ENCODE measurements at places on chromosomes 3 and 15.

- no peak for DNase-seq
Measured at GRCh38 chr3:115272036-115272824, 125.1 kb upstream of the ZBTB20 start.

GRCh38 chr3:171643681-171644080 lies 166.6 kb downstream of the PLD1 start:
- DNase-seq, result no peak

DNA sequence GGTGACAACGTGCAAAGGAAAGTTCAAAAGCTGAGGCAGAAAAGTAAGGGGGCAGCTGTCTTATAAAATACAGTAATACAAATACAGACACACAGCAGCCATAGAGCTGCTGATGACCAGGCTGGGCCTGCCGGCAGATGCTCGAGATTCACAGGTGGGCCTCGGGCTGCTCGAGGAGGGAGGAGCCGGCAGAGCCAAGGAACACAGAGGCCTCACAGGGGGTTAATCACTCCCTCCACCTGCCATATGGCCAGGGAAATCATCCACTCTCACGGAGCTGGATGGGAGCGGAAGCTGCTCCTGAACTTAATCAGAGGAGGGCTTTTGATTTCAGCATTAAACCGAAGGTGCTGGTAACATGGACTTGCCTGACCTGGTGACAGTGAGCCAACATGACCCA lies 29.6 kb upstream of the MGLL start:
- no peak for DNase-seq

DNA sequence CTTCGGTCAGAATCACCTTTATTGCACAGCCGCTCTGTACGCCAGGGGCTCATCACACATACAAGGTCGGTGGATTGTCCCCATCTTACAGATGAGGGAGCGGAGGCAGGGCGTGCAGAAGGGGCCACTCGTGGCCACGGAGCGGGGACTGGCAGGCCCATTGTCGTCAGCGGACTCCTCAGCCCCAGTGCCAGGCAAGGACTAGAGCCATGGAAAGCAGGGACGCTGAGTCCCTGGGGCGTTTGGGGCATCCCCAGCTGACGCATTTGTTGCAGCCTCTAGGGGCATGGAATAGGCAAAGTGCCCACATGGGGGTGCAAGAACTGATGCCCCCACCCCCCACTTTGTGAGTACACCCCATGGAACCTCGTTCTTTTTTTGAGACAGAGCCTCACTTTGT lies 29.8 kb upstream of the FURIN start:
- DNase-seq, result no peak

DNA sequence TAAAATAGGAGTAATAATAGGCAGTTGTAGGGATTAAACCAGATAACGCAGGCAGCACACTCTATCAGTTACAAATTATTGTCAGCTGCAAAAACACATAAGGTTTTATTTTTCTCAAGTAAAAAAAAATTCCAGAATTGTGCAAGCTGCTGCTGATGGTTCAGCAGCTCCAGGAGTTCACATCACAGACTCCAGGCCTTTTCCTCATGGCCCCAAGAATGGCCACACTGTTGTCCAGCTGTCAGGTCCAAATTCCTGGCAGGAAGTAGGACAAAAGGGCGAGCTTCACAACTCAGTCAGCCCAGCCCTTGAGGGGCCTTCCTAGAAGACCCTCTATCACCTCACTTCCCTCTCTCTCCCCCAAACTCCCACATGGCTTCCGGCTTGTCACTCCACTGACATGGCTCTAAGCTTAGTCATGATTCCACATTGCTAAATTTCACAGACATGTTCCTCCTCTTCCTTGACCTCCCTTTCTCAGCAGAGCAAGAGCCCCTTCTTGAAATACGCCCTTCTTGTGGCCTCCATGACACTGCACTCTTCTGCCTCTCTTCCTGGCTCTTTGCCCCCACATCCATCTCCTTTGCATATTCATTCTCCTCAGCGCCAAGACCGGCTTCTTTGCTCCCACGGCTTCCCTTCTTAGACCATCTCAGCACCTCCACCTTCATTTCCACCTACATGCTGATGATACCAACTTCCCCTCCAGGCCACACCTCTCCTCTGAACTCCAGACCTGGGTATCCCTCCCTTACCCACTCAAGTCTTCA lies 27.4 kb upstream of the FAM174B start:
- no peak for DNase-seq

GRCh38 chr3:132753946-132754345 lies 31.7 kb upstream of the NPHP3 start:
- DNase-seq, result no peak

DNA sequence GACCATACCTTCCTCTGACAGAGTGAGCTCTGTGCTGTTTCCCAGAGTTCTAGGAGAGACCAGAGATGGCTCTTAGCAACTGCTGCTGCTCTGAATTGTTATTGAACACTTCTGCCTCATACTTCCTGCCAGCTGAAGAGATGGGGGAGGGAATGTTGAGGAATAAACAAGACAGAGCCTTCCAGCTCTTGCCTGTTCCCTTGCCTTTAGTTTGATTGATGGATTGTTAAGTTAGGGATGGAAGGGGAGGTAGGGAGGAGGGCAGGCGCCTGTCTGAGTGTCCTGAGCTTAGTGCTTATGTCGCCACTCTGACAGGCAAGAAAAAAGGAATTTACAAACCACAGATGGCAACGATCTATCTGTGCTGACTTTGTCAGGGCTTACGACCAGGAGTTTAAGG lies 42.8 kb downstream of the ZNF609 start:
- no peak for DNase-seq

GRCh38 chr15:99057697-99058420 lies 47.0 kb upstream of the SYNM start:
- DNase-seq, result peak; percentile 42

DNA sequence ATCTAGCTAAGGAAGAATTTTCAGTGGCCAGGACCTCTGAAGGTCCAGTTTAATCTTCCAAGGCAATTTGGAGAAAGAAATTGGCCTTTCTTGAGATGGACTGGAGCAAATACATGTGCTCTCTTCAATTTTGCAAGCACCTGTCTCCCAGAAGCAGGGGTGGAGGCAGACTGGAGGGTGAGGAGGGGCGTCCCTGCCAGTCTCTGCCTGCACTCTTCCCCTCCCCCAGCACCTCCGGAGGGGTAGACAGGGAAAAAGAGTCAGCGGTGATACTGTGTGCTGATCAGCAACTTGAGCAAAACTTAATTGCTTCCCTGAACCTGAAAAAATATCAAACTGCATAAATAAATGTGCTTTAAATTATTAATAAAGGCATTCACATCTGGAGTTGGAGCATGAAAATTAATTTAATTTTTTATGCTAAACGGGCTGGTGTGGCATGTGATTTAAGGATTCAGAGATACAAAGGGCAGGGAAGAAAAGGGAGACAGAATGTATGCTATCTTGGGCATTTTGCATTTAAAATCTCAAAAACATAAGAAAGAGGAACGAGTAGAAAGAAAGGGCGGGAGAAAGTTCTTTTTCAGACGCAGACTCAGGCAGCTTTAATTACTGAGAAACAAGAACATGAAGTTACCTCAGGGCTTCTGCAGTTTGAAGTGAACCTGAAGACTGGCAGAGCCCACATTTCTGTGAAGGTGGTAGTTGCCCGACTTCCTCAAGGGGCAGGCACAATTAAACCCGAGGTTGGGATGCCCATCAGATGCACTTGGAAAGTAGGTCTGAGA lies 319.7 kb downstream of the UACA start:
- no peak for DNase-seq

DNA sequence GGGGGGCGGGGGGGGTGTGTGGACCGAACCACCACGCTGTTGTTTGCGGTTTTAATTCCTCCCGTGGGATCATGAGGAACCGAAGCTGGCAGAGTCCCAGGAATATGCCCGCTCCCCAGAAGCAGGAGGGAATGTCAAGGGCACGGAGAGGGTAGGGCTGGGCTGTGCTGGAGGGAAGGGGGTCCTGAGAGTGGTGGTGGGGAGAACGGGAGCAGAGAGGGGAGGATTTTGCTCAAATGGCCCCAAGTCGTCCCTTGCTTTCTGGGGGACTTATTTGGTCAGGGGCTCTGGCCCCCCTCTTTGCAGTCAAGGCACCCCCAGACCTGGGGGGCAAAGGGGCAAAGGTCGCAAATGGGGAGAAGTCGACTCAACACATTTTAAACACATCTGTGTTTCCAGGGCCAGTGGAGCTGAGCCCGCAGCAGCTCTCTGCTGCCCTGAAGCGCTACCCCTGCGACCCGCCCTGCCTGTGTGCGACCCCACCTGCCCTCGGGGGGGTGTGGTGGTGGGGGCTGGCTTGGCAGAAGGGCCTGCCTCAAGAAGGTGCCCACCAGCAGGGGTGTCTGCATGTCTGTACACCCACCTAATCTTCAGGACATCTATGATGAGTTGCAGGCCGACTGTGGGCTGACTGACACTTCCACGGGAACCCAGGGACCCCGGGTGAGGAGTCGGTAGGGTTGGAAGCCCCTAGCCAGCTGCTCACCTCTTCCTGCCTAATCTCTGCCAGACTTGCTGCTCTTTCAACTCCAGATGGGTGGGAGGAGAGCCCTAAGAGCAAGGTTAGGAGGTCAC lies 602 bp upstream of the ATP2B2 start:
- no peak for DNase-seq

- no peak for DNase-seq
Measured at GRCh38 chr3:157135671-157136396, 24.1 kb downstream of the CCNL1 start.

- no peak for DNase-seq
Measured at GRCh38 chr15:100947760-100948429, 28.7 kb downstream of the LRRK1 start.

DNA sequence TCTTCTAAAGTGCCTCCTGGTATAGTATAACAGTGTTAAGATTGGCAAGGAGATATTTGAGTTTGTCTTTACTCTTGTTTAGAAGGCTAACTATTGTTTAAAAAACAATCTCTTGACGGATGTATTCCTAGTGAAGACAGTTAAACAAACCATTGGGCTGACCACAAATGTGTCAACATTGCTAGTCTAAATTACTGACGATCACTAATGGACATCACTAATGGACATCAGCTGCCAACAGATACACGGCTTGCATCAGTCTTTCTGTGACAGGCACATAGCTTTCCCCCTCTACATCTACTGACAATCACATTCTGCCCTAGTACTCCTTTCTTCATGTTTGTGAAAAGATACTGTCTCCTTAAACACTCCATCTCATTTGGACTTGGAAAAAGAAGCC lies 57.1 kb upstream of the ETV5 start:
- DNase-seq, result no peak

DNA sequence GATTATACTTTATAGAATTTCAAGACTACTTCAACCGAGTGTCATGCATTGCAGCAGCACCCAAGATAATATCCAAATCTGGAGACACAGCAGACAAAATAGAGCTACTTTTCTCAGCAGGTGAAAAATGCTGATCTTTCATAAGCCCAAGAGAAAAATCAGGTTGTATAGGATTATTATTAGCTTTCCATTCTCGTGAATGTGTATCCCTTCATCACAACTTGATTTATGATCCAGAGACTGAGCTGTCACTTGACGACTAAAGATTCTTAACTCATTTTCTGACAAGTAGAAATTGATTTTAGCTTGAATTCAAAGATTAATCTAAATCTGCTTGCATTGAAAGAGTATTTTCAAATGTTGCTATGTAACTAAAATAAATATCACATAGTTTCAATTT lies 32.4 kb downstream of the EPHA3 start:
- no peak for DNase-seq

DNA sequence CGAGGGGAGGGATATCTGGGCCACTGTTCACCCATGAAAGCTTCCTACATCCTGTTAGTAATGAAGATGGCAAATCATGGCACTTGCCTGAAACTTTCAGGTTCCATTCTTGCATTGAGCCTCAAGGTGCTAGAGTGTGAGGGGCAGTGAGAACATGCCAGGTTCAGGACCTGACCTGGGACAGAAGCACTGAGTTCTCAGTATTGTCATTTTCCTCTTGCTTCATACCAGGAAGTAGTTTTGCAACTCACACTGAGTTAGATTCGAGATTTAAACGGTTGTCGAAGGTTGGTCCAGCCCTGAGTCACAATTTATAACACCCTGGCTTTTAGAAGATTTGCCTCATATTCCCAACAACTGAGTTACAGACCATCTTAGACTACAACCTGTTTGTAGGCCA lies 11.8 kb upstream of the MEIS2 start:
- DNase-seq, result no peak

DNA sequence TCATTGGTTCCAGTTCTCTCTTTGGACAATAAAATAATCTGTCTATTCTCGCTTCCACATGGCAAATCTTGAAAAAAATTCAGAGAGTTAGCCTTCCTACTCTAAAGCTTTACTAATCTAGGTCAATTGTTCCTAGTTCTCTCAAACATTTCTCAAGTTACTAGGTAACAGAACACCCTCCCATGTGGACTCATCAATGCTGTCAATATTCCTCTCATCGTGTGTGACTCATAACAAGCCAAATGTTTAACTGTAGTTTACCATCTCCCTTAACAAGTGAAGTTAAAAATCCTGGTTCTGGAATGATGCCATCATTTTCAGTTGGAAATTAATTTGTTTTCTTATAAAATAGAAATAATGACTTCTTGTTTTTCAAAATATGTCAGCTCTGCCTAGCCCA lies 438.6 kb downstream of the ROBO1 start:
- DNase-seq, result no peak

DNA sequence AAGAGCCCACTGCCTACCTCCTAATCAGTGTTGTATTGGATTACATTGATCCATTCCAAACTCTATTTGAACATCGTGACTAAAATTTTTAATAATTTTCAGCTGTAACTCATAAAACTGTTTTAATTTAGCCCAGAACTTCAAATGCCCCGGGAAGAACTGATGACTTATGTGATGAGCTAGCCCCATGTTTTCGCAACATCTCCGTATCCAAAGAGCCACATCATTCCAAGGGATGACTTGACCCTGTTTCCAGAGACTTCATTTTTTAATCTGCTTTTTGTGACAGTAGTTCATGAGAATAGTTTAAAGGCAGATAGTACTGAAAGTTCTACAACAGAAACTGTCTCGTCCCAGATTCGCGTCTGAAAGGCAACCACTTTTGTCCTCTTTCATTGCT lies 97.4 kb downstream of the STAC start:
- DNase-seq, result no peak

DNA sequence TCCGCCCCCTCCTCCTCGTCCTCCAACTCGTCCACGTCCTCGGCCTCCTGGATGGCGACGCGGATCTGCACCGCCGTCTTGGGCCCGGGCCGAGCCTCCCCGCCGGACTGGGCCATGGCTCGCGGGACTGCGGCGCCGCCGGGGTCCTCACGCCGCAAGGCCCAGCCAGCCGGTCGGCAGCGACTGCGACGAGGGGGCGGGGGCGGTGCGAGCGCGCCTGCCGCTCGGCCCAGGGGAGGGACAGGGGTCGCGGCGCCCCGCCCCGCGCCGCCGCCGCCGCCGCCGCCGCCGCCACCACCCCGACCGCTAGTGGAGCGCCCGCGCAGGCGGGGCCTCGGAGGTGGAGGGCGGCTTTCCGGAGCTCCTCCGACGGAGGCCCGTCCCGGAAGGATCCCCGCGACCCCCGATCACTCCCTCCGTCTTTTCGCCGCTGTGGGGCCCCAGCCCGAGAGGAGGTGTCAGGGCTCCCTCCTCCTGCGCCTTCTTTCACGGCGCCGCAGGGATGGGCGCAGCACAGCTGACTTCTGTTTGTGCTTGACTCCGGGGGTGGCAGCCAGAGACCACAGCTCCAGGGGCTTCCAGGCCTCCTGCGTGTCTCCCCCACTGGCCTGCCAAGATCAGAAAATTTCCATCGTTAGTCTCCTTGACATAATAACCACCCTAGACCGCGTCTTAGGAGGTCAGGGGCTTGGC lies at the start of gene LARP6:
Gene LARP6 (minus strand): TSS at position 185 of the 693 bp plus-strand sequence. CDS start 69 bp downstream, at position 116.
- peak; percentile 70 for DNase-seq

GRCh38 chr3:163768048-163768447 lies 1310.2 kb downstream of the SI start:
- DNase-seq, result no peak

All from left cardiac atrium (tissue), 4 donors.